Coronary artery (tissue), 2 donors: ENCODE measurements at places on chromosomes 2 and 18.

GRCh38 chr2:23745068-23745725 lies 181.7 kb downstream of the ATAD2B start:
- DNase-seq = no peak

DNA sequence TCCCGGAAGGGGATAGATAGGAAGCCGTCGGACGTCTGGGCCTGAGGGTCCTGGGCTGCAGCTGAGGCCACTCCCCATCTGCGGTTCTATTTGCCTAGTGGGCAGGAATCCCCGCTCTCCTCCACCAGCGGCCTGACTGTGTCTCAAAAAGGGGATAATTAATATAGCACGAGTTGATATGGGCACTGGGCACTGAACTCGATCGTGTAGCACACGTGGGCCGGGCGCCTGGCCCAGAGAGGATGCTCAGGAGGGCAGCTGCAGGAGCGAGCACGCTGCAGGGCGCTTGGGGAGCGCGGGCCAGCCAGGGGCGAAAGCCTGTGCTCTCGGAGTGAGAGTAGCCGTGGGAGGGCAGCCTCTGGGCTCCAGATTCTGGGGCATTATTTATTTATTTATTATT lies 8.8 kb upstream of the GBX2 start:
- peak; percentile 47 for DNase-seq

DNA sequence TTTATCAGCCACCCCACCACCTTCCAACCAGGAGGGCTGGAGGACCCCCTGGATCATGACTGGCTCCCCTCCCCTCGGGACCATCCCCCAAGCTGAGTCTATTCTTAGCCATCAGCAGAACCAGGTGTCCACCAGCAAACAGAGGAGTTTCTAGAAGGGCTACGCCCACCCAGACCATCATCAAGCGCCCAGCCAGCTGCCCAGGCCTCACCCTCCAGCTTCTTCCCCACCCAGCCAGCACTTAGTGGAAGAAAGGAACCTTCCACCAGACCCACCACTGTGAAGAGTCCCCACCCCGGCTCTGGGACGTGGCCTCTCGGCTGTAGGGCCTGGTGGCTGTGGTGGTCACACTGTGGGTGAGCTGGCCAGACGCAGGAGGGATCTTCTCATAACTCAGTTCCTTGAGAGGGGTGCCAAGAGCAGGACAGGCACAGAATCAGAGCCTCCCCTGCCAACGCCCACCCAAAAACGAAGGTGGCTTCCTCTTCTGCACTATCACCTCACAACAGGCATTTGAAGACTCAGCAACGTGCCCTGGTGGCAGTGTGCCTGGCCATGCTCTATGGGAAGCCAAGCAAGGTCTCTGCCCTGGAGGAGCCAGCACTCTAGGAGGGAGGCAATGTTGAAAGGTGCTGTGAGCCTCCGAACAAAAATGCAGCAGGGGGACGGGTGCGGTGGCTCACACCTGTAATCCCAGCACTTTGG lies 19.0 kb downstream of the BIN1 start:
- no peak for DNase-seq

DNA sequence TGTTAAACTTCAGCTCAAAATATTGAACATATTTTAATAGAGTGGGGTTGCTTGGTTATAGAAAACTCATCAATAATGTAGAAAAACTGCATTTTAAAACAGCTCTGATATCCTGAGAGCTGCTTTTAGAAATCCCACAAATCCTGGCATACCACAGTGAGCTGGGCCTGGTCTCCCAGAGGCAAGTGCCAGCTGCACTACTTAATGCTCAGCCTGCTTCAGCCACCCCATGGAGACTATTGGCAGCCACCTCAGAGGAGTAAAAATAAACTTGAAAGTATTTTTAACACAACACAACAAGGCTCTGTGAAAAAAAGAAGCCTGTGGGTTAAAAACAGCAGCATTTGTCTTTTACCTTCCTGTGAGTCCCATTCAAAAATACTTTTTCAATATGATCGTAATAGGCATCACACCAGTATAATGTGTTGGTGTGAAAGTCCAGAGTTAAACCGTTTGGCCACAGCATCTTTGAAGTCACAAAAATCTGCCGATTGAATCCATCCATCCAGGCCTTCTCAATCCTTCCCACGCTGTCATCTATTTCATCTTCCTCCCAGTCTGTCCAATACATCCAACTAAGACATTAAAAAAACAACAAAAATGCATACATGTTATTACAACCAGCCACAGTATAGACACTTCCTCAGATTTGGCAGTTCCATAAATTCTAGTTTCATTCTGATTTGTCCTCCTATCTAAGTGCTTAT lies 1115.3 kb downstream of the LRP1B start:
- DNase-seq = no peak

- no peak for DNase-seq
These were observed 58.0 kb downstream of the TCF7L1 start for GRCh38 chr2:85191157-85191556.

GRCh38 chr2:106703161-106703560 lies 182.8 kb downstream of the ST6GAL2 start:
- DNase-seq = no peak

DNA sequence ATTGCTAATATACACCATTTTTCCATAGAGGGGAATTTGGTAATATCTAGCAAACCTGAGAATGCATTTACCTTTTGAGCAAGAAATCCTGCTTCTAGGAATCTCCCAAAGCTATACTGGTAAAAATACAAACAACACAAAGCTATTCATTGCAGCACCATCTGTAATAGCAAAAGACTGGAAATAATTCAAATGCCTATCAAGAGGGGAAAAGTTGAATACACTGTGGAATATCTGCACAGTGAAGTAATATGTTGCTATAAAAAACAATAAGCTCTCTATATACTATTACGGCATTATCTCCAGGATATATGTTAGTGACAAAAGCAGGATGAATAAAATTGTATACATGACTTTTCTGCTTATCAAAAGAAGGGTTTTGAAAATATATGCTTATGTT lies 112.3 kb upstream of the CHAC2 start:
- DNase-seq = no peak

- no peak for DNase-seq
These were observed 39.8 kb upstream of the ADCYAP1 start for GRCh38 chr18:864872-865273.

DNA sequence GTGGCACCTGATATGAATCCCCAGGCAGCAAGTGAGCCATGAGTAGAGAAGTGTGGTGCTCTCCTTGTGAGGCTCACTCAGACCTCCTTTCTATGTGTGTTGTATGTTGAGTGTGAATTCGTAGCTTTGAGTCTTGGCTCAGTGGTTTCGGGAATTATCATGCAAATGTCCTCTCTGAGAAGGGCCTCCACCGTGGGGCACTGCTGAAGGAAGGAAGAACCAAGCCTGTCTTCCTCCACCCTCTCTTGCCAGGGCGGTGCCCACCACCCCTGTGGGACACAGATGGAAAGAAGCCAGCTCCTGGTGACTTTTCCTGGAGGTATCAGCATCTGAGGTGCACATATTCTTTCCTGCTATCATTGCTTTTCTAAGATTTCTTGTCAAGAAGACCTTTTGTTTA lies 156.1 kb downstream of the MYT1L start:
- DNase-seq = no peak

- DNase-seq = no peak
These were observed 7.4 kb downstream of the COPS9 start for GRCh38 chr2:240128608-240129145.

DNA sequence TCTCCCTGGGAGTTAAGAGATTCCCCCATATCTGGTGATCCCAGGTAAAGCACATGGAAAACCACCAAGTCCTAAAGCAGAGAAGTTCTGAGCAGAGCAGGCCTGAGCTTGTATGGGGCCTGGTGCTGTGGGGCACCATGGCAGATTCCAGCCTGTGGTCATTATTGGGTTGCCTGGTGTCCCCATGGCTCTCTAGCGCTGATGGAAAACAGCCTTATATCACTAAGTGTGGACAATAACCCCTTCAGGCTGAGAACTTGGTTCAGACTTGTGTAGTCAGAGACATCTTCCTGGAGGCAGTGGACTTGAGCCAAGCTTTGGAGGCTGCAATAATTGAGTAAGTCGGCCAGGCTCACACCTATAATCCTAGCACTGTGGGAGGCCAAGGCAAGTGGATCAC lies 96.8 kb downstream of the MCFD2 start:
- DNase-seq = peak; percentile 52

GRCh38 chr2:226887940-226888339 lies 52.1 kb downstream of the RHBDD1 start:
- DNase-seq = no peak

DNA sequence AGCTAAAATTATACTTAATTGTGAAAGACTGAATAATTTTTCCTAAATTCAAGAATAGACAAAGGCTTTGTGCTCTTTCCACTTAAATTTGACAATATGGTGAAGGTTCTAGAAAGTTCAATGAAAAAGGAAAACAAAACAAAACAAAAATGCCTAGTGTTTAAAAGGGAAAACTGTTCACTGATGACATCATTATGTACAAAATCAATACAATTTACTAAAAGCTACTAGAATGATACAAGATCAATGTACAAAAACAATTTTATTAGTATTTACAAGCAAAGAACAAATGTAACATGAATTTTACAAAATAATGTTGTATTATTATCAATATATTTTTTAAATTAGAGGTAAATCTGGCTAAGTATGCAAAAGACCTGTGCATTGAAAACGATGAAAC lies 499.1 kb upstream of the FSIP2 start:
- DNase-seq = no peak

- peak; percentile 74 for DNase-seq
These were observed 14.9 kb upstream of the MSH6 start for GRCh38 chr2:47767880-47768609.

- DNase-seq = peak; percentile 81
These were observed at the start of the genes COL4A3 and COL4A4 for GRCh38 chr2:227163998-227164762. TSS of gene COL4A3 (plus strand) at chr2:227164624. CDS start at chr2:227164727, 103 bp downstream. TSS of gene COL4A4 (minus strand) at chr2:227164205. CDS start at chr2:227147483, 16,722 bp downstream.

DNA sequence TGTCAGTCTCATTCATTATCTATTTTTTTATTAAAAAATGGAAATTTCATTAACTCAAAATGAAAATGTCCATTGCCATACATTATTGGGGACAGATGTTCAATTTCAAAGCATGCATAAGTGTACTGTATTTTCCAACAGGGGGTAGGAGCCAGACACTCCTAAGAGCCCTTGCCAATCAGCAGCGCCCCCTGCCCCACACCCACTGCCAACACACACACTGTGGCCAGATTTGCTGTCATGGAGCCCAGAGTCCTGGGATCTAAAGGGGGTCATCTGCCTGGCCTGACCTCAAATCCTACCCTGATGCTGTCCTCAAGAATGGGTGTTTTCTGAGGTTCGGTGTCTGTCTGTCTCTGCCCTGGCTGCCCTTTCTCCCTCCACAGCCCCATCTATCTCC lies 162.2 kb upstream of the TWIST2 start:
- DNase-seq = no peak

- no peak for DNase-seq
These were observed 33.7 kb upstream of the TMEM177 start for GRCh38 chr2:119645173-119645855.

DNA sequence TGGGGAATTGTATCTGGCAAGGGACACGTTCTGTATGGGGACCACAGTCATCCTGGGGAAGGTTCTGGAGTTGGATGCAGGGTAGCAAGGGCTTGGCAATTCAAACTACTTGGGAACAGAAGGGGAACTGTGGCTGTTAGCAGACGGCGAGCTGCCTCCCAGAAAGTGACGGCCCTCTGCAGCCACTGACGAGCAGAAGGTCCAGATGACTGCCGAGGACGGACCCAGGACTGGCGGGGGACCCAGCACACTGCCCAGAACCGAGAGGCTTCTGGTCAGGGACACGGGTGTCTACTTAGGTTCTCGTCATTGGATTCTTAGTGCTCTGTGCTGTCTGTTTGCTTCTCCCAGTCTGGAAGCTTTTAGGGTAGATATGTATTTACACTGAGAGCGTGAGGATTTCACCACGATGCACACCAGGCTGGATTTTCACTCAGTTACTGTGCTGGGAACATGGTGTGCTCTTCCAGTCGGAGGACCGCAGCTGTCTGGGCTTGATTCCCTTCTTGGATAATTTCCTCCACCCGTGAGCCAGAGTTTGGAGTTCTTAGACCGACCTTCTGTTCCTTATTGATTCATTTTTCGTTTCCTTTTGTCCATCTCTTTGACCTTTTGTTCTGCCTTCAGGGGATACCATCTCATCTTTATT lies 13.4 kb downstream of the GPR35 start:
- DNase-seq = peak; percentile 69

DNA sequence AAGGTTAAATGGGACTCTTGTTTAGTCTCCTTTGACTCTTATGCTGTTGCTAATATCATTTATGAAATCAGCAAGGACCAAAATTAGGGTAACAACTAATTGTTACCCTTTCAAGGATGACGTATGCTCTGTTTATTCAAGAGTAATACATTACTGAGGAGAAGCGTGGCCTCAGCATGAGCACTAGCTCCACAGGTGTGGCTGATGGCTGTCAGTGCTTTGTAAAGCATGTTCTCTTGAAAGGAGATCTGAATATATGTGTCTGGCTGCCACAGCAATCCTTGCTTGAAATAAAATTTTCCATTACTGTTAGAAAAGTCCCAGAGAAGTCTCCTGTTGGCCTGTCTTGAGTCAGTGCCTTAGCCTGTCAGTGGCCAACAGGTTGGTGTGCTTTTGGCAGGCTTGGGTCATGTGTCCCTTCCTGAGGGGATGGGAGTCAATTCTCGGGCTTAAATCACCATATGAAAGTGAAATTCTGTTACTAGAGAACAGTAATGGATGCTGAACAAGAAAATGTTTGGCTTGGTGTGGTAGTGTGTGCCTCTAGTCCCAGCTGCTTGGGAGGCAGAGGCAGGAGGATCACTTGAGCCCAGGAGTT lies 32.7 kb downstream of the ABI2 start:
- DNase-seq = no peak
